ENCODE measurements at places on chromosomes 6 and 20.

DNA sequence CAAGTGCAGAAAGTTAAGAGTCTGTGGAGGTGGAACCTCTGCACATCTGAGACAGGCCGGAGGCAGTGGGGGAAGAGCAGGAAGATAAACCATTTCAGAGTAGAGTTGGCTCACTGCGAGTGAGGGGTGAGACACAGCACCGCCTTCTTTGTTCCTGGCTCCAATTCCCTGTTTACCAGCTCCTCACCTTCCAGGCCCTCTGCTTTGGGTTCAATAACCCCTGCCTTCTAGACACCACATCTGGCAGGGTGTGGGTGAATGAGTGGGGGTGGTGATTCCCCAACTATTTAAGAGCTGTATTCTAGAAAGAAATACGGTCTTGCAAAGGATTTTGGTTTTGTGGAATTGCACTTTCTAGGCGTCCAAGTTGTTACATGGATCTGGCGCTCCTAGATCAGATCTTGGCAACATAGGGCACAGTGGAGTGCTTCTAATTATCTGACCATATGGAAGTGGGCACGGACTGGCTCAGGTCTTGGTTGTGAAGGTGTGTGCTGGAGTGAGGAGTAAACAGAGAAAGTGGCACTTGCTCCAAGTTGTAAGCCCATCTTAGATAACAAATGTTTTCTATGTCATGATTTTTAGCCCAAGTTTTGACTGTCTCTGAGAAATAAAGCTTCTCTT is 141.6 kb upstream of the NRN1 start:
- DNase-seq = no peak

- no peak for DNase-seq
These were observed 132.3 kb downstream of the CARMIL1 start for GRCh38 chr6:25411316-25411950.

GRCh38 chr6:56388415-56388755 is 141.0 kb upstream of the COL21A1 start:
- DNase-seq = no peak

DNA sequence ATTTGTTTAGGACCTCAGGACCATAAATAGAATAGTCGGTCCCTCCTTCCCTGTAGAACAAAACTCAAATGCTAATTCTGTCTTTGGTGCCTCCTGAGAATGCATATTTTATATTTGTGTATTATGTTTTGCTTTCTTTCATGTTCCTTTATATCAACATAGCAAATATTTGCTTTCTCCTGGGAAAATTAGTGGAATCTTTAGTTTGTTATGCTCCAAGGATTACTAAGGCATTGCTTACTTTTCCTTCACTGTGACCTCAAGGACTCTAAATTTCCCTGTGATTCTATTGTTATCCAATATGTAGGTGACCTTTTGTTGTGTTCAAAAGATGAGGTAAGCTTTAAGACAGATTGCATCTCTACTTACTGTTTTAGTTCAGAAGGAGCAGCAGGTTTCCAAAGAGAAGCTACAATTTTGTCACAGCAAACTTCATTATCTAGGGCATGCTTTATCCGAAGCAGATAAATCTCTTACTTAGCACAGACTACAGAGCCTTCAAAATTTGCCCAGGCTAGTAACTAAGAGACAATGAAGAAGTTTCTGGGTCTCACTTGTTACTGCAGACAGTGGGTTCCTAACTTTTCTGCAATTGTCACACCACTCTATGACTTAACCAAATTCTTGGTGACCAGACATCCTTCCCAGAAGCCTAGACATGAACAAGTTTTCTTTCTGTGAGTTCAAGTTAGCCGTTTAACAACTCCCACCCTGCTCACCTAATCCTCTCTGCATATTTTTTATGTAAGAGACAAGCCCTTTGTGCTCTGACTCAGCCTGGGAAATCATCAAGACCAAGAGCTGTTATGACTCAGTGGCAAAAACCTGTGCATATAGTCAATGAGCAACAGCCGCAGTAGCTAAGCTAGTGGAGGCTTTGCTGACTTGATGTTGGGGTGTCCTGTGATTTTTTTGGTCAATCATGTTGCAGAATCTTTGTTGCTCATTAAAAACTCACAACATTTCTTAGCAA is 378.8 kb downstream of the QKI start:
- peak; percentile 46 for DNase-seq

- peak; percentile 16 for DNase-seq
These were observed 50.9 kb upstream of the CCDC28A start for GRCh38 chr6:138722425-138723371.

- no peak for DNase-seq
These were observed 553.0 kb upstream of the ADGRB3 start for GRCh38 chr6:68082086-68082485.

GRCh38 chr6:105882828-105883227 is 203.3 kb upstream of the PRDM1 start:
- DNase-seq = peak; percentile 65
